ENCODE measurements at places on chromosomes 6 and 20. TPM values are rescaled to one million over a fixed set of nuclear protein-coding genes. Genes with fewer than 3 reads are reported as not detected.
A peak's percentile ranks its signal among the peaks of the same experiment; 100 is the strongest.

- DNase-seq, result no peak
These were observed 226.7 kb downstream of the MEI4 start for GRCh38 chr6:77879527-77879926.

DNA sequence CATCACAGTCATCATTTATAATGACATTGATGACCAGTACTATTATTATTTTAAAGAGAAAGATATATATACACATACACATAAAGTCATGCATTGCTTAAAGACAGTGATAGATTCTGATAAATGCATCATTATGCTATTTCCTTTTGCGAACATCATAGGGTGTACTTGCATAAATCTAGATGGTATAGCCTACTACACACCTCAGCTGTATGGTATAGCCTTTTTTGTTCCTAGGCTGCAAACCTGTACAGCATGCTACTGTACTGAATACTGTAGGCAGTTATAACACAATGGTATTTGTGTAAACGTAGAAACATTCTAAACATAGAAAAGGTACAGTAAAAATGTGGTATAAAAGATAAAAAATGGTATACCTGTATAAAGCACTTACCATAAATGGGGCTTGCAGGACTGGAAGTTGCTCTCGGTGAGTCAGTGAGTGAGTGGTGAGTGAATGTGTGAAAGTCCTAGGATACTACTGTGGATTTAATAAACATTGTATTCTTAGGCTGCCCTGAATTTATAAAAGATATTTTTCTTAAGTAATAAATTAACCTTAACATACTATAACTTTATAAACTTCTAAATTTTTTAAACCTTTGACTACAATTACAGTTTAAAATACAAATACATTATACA is 23.9 kb downstream of the QKI start:
- DNase-seq, result no peak

DNA sequence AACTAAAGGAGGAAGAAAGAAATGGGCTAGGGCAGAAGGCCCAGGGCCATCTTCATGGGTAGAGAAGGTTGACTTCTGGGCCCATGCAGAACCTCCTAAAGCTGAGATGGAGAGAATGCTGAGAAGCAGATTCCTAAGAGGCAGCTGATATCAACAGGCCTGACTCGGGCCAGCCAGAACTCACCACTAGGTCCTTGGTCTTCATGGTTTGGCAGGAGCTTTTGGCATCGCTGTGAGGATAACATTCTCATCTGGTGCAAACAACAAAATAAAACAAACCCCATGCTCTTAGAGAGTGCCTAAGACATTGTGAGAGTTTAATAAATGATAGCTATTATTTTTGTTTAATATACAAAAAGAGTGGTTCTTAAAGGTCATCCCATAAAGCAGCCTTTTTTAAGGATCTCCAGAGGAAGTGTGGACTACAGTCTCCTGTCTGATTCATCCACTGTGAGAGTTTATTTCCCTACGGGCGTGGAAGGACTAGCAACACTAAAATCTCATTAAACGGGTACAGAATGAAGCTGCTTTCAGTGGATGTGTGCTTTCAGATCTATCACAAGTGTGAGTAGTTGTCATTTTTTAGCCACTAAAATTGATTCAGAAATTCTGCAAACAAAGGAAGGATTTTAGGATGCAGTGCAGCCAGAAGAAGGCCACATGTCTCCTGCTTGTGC is 160.0 kb downstream of the PLCB4 start:
- DNase-seq, result no peak

- DNase-seq, result no peak
These were observed 12.2 kb downstream of the MMP24 start for GRCh38 chr20:35238735-35239134.

DNA sequence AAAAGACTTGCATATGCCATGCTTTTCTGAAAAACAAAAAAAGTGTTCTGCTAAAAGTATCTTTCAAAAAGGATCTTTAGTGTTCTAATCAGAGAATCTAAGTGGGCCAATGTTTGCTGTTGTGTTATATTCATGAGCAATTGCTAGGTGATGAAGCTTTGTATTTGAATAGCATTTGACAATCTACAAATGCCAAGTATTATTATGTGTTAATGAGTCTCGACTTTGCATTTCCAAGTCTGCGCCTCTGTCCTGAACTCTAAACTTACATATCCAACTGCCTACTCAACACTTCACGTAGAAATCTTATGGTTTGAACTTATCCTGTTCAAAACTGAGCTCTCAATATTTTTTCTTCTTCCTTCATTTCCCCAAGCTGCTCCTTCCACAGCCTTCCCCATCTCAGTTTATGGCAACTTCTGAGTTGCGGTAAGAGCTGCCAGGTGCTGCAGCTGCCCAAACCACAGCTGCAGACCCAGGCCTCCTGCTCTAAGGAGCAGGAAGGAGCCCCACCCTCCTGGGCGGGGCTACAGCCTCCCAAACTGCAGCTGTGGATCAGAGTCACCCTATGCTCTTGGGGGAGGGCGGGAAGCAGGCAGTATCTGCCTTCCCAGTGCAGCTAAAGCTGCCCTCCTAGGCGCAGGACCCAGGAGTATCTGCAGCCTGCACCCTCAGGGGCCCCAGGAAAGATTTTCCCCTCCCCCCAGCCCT is 16.7 kb upstream of the MAK start:
- no peak for DNase-seq

- DNase-seq, result no peak
These were observed 66.8 kb upstream of the CCN2 start for GRCh38 chr6:132017942-132018341.

DNA sequence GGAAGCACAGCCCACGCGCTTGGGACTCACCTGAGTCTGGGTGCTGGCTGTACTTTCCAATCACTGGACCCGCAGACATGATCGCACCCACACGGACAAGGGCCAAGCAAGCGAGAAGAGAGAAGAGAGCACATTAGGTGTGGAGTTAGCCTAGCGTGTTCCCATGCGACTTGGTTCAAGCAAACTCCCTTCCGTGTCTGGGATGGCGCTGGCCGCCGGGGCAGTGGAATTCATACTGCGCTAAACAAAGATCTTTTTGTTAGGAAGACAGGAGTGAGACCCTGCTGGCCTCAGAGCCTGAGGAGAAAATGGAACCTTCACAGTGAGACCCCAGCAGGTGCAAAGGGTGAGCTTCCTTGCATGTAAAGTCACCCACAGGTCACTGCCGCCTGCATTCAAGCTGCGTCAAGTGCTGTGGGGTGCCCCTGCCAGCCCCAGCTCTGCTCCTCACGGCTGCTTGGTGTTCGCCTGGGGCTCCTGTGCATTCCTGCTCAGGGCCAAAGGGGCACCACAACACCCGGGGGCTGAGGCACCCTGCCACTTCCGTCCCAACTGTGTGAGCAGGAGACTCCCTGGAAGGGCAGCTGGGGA is 26.4 kb downstream of the PSMG4 start:
- no peak for DNase-seq

GRCh38 chr20:9280666-9281065 is 211.8 kb downstream of the PLCB4 start:
- DNase-seq, result no peak

GRCh38 chr6:109252261-109253041 is 129.8 kb downstream of the CD164 start:
- no peak for DNase-seq

DNA sequence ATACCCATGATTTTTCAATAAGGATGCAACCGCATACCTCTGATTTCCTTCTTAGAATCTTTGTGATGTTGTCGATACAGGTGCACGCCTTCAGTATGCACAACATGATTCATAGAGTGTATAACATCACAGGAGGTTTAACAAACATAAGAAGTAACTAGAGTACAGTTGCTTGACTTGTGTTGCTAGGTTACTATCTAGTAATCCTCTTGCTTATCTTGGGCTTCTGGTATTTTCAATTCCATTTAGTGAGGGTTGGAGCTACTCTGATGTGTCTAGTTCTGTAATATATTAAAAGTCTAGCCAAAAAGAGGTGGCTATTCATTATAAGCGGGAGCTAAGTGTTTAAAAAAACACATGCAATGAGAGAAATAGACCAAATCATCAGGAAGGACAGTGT is 85.5 kb upstream of the TENT5A start:
- peak; percentile 4 for DNase-seq

- DNase-seq, result no peak
These were observed 132.7 kb upstream of the JAG1 start for GRCh38 chr20:10806539-10806938.

DNA sequence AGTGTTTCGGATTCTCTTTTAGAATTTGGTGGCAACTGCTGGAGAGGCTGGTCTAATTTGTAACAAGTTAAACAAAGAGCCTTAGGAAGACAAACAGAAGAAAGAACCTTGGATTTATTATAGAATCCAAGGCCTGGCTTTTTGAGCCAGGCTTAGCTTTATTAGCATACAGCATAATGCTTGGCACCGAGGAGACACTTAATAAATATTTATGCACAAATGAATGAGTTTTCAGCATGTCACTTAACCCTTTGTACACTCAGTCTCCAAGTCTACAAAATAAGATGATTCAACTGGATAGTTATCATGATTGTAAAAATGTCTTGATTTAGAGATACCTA is 38.2 kb upstream of the AFDN start:
- DNase-seq, result no peak

- no peak for DNase-seq
These were observed 17.6 kb downstream of the GHRH start for GRCh38 chr20:37243937-37244571.

DNA sequence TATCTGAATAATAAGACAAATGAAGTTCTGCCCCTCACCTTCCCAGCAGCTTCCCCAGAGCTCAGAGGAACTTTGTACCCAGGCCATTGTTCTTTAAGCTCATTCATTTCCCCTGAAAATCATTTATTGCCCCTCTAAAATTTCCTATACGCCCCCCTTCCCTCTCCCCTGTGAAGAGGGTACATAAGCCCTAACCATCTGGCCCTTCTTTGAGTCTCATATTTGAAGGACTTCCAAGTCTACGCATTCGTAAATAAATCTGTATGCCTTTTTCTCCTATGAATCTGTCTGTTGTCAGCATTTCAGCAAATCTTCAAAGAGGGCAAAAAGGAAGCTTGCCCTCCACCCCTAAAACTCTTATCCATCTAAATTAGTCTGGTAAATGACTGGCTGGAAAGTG is 73.1 kb upstream of the DST start:
- no peak for DNase-seq

DNA sequence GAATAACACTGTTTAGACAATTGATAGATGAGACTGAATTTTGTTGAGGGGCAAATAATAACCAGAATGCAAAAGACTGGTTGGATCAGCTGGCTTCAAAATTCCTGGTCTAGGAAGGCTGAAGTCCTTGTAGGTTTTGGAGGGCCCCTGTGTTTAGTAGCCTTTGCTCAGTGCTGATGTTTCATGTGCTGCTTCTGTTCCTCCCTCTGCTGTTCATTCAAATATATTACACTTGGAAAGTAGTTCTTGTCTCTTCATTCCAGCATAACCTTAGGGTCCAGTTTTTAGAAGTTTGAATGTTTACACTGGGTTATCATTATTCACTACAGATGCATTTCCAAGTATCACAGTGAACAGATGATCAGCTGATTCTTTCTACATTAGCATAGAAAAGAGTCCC is 72.5 kb downstream of the FLRT3 start:
- DNase-seq, result peak; percentile 7

- peak; percentile 63 for DNase-seq
These were observed 172.8 kb upstream of the ARG1 start for GRCh38 chr6:131400054-131400778.

- DNase-seq, result no peak
These were observed 84.6 kb upstream of the BTN3A2 start for GRCh38 chr6:26280407-26280806.

DNA sequence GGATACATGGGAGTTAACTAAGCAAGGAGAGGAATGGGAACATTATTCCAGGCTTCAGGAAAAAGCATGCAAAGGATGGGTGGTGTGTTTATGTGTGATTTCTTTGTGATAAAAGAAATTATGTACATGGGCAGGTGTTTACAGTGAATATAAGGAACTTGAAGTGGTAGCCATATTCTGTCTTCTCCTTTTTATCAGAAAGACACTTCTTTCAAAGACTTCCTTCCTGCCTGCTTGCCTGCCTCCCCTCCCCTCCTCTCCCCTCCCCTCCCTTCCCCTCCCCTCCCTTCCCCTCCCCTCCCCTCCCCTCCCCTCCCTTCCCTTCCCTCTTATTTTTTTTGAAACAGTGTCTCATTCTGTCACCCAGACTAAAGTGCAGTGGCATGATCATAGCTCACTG is 14.4 kb downstream of the CYB5R4 start:
- no peak for DNase-seq

DNA sequence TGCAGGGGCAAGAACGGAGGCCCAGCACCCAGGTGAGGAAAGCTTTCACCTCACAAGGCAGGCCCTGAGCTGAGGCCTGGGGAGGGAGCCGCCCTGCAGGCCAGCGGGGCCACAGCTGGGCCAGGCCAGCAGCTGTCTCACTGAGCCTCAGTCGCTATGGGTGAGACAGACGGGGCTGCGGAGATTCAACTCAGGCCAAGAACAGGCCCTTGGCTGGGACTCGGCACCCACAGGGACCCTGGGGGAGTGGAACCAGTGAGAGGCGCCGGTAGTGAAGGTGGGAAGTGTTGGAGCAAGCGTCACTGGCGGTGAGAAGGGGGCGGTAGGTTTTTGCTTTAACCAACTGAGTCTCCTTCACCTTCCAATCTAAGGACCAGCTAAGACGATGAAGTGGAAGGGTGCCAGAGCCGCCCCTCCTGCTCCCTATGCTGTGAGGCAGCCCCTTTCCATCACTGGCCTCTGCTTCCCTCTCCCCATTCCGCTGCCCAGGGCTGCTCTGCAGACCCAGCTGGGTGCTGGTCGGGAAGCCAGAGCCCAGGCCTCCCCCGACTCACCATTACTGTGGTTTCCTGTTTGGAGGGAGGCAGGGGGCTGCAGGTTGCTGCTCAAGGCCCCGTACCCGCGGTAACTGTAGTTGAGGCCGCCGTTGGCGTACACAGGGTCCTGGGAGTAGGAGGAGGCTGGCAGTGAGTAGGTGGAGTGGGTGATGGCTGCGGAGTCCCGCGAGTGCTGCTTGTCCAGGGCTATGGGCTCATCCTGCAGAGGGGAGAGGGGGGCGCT is 93.7 kb downstream of the ASXL1 start:
- no peak for DNase-seq

SLC32A1 gene
- polyA plus RNA-seq, result not detected

ALDH8A1 gene
- polyA plus RNA-seq, result 0.18 TPM

PGC gene
- not detected for polyA plus RNA-seq

PTPRA gene
- polyA plus RNA-seq, result 29.2 TPM

SPAG4 gene
- 4.4 TPM for polyA plus RNA-seq

SIRPB1 gene
- polyA plus RNA-seq, result 0.56 TPM

SLC25A27 gene
- 0.98 TPM for polyA plus RNA-seq

NT5DC1 gene
- 27.0 TPM for polyA plus RNA-seq

MLIP gene
- not detected for polyA plus RNA-seq

TBXT gene
- not detected for polyA plus RNA-seq

FAM83B gene
- not detected for polyA plus RNA-seq

NFATC2 gene
- 0.75 TPM for polyA plus RNA-seq

SLC35D3 gene
- not detected for polyA plus RNA-seq

ANGPT4 gene
- 0.03 TPM for polyA plus RNA-seq

TRIM15 gene
- polyA plus RNA-seq, result 0.09 TPM

Measured in A549 (cell line).